NCI-H82 (cell line): ENCODE measurements at places on chromosomes 16 and 17.

GRCh38 chr16:11562941-11563340, 23.8 kb downstream of the LITAF start:
- DNase-seq = no peak

DNA sequence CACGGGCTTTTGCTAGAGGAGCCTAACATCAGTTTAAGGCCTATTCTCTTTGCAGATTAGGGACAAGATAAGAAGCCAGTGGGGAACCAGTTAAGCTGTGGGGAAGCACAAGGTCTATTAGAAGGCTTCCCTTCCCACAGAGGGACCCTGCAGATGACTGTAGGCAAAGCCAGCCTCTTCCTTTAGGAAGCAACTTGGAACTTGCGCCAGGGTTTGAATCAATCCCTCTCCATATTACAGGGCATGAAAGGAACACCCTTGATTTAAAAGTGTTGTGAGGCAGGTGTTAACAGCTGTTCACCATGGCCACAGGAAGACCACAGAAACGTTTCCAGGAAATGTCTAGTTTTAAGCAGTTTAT, 77.3 kb downstream of the RPTOR start:
- peak; percentile 75 for DNase-seq

DNA sequence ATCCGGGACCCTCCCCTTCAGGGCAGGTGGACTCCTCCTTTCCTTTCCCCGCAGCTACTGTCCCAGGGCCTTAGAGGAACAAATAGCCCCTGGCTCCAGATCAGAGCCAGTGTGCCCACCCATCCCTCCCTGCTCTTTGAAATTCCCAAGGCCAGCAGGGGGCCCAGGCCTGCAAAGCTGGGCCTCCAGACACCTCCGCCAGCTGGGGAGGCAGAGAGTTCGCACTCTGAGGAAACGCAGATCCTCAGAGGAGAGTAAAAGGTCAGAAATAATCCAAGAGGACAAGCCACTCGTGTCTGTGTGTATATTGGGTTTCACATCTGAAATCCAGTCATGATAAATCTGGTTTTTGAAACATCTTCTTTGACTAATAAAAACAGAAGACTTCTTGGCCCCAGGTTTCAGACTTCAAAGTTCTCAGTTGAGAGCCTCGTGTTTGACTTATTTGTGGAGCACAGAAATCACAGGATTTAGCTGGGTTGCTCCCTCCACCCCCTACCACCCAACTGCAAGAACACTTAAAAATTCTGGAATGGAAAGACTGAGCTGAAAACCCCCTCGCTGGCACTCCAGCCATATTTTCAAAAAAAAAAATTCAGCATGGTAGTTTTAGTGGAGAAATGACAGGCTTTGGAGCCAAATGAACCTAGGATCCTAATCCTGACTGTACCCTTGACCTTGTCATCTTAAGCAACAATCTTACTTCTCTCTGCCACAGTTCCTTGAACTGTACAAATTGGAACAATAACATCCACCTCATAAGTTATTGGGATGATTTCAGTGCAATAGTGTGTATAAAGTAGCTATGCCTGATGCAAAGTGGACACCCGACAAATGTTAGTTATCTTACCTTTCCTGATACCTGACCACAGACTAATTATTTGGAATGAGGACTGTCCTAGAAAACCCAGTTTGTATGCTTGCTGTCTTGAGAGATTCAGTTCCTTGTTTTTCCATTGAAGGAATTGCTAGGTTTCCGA, 44.5 kb upstream of the TBX2 start:
- DNase-seq = peak; percentile 36

GRCh38 chr16:30054451-30054850, 11.1 kb upstream of the ALDOA start:
- DNase-seq = peak; percentile 35

GRCh38 chr17:8109661-8110455, 8.5 kb downstream of the ALOXE3 start:
- DNase-seq = peak; percentile 82

DNA sequence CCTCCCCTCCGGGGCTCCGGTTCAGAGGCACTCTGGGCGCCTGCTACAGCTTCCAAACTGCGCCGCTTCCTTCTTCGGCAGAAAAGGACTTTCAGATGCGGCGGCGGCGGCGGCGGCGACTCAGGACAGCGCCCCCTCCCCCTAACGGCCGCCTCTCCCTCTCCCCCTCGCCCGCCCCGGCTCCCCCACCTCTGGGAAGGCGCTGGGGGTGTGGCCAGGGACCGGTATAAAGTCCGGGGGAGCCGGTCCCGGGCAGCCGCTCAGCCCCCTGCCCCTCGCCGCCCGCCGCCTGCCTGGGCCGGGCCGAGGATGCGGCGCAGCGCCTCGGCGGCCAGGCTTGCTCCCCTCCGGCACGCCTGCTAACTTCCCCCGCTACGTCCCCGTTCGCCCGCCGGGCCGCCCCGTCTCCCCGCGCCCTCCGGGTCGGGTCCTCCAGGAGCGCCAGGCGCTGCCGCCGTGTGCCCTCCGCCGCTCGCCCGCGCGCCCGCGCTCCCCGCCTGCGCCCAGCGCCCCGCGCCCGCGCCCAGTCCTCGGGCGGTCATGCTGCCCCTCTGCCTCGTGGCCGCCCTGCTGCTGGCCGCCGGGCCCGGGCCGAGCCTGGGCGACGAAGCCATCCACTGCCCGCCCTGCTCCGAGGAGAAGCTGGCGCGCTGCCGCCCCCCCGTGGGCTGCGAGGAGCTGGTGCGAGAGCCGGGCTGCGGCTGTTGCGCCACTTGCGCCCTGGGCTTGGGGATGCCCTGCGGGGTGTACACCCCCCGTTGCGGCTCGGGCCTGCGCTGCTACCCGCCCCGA, at the start of gene IGFBP4:
TSS of gene IGFBP4 (plus strand) at position 255 of the 792 bp plus-strand sequence. CDS start at position 541, 286 bp downstream.
- DNase-seq = peak; percentile 79

- no peak for DNase-seq
Observed at GRCh38 chr17:70987867-70988340, 818.6 kb downstream of the KCNJ2 start.

GRCh38 chr17:70067134-70067533, 7.9 kb upstream of the KCNJ16 start:
- no peak for DNase-seq

DNA sequence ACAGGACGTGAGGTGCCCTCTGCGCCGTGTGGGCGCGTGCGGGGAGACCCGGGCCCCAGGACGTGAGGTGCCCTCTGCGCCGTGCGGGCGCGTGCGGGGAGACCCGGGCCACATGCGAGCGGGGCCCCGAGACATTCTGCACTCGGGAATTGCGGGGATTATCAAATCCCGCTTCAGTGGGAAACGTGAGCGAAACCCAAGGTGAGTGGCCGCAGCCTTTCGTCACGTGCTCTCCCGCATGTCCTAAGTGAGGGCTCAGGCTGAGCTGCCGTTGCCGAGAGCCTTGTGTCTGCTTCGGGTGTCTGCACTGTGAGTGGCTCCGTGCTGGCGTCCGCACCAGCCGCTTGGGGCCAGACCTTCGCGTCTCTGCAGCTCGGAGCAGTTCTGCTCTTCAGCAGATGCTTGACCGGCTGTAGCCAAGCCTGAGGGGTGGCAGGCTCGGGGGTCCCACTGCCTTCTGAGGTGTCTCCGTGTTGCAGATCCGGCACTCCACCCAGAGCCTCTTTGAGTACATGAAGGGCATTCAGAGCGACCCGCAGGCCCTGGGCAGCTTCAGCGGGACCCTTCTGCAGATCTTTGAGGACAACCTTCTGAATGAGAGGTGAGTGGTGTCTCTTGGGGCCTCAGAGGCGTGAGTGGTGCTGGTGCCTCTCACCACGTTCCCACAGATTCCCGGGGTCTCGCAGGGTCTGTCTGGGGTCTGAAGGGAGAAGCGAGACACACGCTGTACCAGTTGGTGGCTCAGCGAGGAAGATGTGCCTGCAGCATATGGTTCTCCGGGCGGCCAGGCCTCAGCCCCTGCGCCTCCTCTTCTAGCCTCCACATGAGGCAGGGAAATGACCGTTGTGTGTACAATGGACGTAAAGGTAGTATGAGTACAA, 90.5 kb upstream of the ZNF750 start:
- no peak for DNase-seq

GRCh38 chr16:16062023-16062937, 112.9 kb downstream of the ABCC1 start:
- no peak for DNase-seq
